Mesothelial cell of epicardium (in vitro differentiated cells): ENCODE measurements at places on chromosomes 13 and 19. TPM values are rescaled to one million over a fixed set of nuclear protein-coding genes. Genes with fewer than 3 reads are reported as not detected.

DNA sequence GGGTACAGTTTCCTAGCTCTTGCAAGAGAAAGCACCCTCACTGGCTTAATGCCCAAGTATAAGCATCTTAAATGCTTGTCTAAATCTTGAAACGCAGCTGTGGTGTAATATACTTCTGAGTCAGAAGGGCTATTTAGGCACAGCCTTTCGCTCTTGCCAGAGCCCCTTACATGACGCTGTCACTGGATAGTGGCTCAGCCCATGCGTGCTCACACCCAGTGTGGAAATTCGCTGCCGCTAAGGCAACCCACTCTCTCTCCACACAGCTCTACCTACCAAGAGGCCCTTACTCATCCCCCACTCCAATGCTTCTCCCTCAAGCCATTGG, 24.0 kb downstream of the UQCRFS1 start:
- DNase-seq = no peak

DNA sequence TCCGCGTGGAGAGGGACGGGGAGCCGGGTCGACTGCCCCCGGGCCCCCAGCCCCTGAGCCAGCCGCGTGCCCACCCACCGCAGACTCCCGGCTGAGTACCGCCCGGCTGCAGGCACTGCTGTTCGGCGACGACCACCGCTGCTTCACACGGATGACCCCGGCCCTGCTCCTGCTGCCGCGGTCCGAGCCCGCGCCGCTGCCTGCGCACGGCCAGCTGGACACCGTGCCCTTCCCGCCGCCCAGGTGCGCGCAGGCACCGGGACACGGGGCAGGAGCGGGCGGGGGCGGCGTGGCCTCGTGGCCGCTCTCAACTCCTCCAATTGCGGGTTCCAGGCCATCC, 1.6 kb downstream of the AMH start:
- DNase-seq = no peak

GRCh38 chr13:29458419-29458818, 137.1 kb downstream of the SLC7A1 start:
- no peak for DNase-seq

GRCh38 chr13:93305886-93306285, 79.3 kb downstream of the GPC6 start:
- no peak for DNase-seq

DNA sequence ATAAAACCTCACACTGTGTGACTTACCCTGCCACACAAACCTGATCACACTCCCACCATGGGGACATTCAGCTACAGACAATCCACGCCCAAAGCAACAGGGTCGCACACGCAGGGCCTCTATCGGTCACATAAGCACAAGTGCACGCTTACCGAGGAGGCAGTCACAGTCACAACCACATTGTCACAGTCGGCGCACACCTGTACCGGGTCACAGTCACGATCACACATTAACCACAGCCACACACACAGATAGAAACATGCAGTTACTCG, 579 bp downstream of the ZNF566 start:
- DNase-seq = no peak

DNA sequence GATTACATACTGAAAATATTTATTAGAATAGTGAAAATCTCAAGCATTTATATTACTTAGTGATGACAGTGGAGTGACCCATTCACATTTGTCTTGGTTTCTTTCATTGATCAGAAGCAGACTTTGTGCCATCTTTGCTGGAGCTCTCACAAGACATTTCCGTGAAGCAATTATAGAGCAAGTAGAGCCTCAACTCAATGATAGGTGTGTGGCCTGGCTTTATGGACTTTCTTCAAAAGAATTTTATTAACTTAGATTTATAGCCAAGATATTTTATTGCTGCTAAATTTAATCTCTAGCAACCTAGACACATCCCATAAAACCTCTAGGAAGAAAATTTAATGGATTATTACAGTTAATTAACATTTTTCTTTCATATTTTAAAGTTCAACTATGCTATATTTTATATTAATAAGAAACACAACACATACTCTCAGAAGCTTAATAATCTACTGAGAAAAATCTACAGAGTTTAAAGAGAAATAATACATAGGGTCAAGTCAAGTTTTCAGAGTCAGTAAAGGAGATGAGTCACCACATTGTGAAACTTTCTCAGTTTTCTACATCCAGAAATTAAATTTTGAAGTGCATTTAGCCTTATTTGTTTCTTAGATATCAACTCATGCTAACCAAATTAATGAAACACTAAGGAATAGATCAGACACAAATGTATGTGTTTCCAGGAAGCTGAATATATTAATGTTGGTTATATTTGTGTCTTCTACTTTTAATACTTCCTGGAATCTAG, 160.5 kb downstream of the LACC1 start:
- DNase-seq = no peak

CAMSAP3 gene
- 26.1 to 28.2 TPM (median 26.5 TPM) in 3 replicates for total RNA-seq

SLC7A10 gene
- 0.91 to 1.1 TPM (median 0.92 TPM) in 3 replicates for total RNA-seq

HS6ST3 gene
- total RNA-seq = 0.60 to 0.66 TPM (median 0.62 TPM) in 3 replicates

SLC10A2 gene
- not detected in 3 replicates for total RNA-seq

PTH2 gene
- not detected in 3 replicates for total RNA-seq
